ENCODE measurements at places on chromosomes 4 and X.

DNA sequence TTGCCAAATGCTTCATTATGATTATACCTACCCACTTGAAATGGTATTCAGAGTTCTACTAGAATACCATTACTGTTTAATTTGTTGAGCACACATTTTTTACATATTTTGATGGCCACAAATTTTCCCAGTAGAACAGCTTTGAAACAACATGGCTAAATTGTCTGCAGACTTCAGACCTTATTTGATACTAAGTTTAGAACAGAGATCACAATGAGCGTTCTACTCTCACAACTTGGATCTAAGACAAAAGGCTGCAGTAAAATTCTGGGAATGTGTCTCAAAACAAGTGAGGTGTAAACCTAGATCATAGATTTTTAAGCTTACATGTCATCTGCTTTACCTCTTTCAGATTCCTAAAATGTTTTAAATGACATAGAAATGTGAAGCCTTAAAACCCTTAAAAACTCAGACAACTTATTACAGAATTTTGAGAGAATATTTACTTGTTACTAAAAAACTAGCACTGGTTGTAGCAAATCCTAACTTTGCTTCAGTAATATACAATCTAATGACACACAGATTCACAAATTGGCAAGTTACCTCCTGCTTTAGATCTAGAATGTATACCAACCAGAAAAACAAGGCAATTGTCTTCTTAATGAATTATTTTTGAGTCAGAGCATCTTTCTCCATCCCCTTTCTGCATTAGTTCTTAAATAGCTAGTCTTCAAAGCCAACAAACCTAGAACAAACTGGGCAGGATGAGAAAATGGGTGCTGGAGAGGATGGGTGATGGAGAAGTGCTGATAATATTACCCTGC lies 243.3 kb downstream of the SLC7A11 start:
- no peak for DNase-seq

GRCh38 chr4:113382704-113383103 lies 333.3 kb downstream of the ANK2 start:
- DNase-seq, result no peak

- DNase-seq, result no peak
Measured at GRCh38 chr4:181517491-181517890, 725.7 kb upstream of the TENM3 start.

GRCh38 chr4:177047070-177047850 lies 254.5 kb upstream of the VEGFC start:
- DNase-seq, result peak; percentile 29

- no peak for DNase-seq
Measured at GRCh38 chrX:27619459-27619858, 29.3 kb downstream of the DCAF8L2 start.

GRCh38 chr4:118931786-118932185 lies 43.1 kb downstream of the SYNPO2 start:
- DNase-seq, result no peak

GRCh38 chr4:578451-579443 lies 2.7 kb upstream of the TMEM271 start:
- no peak for DNase-seq

- DNase-seq, result no peak
Measured at GRCh38 chr4:122932763-122933162, 10.4 kb upstream of the NUDT6 start.

GRCh38 chr4:53706422-53707032 lies 115.2 kb upstream of the LNX1 start:
- DNase-seq, result no peak

DNA sequence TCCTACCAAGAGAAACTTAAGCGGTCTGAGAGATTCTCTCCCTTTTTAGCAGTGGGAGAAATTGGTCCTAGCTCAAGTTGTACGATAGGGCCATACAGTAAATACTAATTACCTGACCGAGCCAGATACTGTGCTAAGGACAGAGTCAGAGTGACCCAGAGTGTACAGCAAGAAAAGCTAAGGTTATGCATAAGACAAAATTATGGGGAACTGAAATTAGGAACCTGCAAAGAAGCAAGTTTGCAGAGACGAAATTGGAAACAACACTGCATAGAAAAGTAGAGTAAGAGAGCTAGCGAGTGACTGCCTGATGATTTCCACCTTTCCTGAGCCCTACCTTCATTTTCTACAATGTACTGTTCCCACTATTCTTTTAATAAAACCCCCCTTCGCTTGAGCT lies 278.1 kb downstream of the NKX6-1 start:
- DNase-seq, result no peak

DNA sequence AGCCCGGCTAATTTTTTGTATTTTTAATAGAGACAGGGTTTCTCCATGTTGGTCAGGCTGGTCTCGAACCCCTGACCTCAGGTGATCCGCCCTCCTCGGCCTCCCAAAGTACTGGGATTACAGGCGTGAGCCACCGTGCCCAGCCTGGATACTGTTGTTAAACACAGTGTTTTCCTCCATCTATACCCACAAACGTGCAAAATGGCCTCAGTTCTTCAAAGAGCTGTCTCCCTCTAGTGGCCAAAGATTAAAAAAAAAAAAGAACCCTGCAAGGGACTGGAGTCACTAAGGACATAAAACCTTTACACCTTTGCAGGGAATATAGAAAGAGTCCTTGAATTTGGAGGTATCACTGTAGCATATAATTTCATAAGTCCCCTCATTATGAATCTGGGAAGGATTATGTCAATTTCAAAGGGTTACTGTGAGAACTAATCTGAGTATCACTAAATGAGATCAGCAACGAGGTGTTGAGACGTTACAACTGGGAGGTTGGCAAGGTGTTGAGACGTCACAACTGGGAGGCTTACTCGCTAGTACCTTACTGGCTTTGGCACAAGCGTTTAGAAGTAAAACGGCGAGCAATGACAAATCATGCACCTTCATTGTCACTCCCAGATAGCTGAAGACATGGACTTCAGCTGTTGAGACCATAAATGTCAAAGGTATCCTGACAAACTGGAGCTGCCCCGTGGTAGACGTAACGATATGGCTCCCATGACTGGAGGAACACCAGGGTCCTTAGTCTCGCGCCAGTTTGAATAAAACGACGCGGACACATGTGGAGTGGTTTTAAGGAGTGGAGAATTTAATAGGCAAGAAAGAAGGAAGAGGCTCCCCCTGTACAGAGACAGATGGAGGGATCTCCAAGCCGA lies 33.4 kb upstream of the ENPP6 start:
- DNase-seq, result no peak

DNA sequence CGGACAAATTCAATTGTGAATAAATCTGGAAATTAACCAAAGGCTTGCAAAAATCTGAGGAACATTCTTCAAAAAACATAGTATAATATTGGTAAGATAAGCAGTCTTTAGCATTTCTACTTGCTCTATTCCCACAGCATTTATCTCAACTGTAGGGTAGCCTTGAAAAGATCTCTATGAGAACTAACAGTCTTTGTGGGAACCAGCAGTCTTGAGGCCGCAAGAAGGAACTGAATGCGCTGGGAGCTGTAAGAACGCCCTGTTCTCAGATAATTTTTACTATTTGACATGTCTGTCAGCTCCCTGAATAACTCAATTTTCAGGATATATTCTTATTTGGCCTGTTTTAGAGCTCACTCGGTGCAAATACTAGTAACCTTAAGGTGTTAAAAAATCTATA lies 519.3 kb upstream of the CXorf51A start:
- DNase-seq, result no peak

- peak; percentile 51 for DNase-seq
Measured at GRCh38 chr4:140052050-140052449, 101.9 kb downstream of the MAML3 start.

DNA sequence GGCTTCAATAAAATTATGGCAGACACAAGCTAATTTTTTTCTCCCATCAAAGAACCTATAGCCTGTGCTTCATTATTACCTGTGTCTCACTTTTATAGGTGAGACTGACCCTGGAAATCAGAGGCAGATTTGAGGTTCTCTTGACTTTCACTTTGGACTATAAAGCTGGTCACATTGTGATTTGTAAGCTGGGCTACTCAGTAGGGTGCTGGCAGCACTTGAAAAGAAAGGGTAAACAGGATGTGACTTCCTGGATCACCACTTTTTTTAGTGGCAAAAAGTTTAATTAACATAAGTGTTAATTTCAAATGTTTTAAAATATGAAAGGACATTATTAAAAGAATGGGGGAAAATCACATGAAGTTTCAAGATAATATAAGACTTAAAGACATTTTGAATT lies 50.6 kb upstream of the GATB start:
- DNase-seq, result no peak

DNA sequence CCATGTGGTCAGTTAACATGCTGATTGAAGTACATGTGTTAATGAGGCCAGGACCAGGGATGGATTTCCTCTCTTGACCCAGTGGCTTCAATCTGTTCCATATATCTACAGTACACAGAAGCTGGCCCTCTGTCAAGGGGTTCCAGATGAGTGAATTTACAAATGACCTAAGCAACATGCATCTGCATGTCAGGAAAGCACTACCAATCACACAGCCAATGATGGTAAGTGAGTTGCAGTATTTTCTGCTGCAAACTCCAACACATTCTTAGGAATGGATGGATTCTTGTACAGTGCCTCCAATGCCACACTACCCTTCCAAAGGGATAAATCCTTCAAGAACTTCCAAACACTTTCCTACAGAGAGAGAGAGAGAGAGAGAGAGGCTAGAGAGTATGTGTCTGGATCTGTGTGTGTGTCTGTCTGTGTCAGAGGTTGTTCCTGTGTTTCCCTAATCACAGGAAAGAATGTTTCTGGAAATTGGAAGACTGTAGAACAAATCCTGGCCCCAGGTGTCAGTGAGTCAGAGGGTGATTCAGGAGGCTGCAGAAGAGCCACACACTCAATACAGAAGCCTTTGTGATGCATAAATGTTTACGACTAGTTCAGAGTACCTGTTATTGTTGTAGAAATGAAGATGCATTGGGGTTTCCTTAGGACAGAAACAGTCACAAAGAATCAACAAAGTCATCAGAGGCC lies 107.5 kb downstream of the GUCY2F start:
- DNase-seq, result no peak

DNA sequence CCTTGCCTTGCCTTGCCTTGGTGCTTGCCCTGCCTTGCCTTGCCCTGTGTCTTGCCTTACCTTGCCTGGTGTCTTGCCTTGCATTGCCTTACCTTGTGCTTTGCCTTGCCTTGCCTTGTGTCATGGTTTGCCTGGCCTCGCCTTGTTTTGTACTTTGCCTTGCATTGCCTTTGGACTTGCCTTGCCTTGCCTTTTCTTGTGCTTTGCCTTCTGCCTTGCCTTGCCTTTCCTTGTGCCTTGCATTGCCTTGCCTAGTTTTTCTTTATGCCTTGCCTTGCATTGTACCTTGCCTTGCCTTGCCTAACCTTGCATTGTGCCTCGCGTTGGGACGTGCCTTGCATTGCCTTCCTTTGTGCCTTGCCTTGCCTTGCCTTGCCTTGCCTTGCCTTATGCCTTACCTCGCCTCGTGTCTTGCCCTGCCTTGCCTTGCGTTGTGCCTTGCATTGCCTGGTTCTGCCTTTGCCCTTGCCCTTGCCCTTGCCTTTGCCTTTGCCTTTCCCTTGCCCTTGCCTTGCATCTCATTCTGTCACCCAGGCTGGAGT lies 82.8 kb downstream of the TAB3 start:
- DNase-seq, result no peak

GRCh38 chr4:77652237-77652897 lies 46.7 kb downstream of the CXCL13 start:
- DNase-seq, result no peak

- DNase-seq, result no peak
Measured at GRCh38 chr4:74015126-74015780, 16.8 kb upstream of the CXCL5 start.

- no peak for DNase-seq
Measured at GRCh38 chr4:98522636-98523395, 135.6 kb downstream of the TSPAN5 start.
